ENCODE measurements at places on chromosomes 5 and 9.

DNA sequence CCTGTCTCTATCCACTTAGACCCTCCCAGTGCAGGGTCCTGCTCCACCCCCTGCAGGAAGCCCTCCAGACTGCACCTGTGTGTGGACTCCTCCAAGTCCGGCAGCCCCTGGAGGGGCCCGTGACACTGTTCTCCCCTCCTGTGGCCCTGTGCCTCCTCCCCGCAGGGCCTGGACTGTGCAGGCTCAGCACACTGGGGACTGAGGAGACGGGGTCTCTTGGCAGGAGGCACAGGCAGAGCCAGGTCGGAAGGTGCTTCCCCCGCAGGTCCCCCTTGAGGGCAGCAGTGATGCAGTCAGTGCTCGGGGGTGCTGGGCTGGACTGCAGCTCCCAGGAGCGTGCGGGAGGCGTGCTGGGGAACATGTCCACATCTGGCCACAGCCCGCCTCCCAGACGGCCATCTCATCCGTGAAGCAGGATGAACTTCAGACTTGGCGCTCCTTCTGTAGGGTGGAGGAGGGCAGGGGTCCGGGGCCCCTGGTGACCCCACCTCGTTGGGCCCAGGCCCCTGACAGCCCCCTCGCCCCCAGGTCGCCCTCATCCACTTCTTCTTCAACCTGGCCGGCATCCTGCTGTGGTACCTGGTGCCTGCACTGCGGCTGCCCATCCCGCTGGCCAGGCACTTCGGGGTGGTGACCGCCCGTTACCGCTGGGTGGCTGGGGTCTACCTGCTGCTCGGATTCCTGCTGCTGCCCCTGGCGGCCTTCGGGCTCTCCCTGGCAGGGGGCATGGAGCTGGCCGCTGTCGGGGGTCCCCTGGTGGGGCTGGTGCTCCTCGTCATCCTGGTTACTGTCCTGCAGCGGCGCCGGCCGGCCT, 4.9 kb downstream of the SLC34A3 start:
- no peak for DNase-seq

DNA sequence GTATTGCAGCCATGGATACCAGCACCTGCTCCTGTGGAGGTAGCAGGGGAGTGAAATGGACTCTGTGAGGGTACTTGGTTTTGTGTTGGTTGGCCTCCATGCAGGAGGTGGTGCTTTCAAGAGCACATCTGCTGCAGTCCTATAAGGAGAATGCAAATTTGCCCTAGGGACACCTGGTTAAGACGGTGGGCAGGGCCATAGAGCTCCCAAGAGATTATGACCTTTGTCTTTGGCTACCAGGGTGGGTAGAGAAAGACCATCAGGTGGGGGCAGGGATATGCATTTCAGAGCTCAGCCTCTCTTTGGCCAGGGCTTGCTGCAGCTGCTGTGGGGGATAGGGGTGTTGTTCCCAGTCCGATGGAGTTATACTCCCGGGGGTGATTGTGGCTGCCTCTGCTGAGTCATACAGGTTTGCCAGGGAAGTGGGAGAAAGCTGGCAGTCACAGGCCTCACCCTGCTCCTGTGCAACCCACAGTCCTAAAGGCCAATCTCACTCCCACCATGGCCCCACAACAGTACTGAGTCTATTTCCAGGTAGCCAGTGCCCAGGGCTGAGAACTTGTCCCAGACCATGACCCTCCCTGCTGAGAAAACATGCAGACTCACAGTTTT, 14.0 kb upstream of the PDLIM4 start:
- no peak for DNase-seq

GRCh38 chr5:134609232-134609851, 23.3 kb downstream of the SAR1B start:
- no peak for DNase-seq

- no peak for DNase-seq
These were observed 41.5 kb downstream of the FBXO4 start for GRCh38 chr5:41966401-41967105.

DNA sequence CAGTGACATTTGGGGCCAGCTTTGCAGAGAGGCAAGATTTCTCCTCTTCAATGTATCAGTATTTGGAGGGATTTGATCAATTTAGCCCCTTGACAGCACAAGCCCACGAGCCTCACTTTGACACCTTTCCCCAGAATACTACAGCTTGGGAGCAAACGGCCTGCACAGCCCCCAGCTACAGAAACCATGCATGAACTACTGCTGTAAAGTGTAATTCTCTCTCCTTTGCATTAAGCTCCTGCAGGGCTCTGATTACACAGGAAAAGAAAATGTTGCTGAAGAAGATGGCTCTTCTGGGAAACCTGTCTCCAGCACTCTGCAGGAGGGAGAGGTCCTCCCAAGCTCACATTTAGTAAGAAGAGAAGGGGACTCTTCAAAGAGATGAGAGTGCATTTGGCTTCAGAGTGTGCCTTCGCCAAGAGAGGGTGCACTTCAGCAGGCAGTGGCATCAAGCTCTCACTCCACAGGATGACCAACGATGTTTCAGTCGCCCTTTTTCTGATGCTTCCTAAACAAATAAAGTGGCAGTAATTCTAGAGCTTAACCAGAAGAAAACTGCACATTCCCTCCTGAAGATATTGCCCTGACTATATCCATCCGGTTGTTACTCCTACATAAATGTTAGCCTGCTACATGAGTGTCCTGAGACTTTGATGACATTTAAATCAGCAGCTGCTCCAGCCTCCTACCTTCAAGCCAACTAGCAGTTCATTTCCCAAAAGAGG, 272.2 kb downstream of the AUH start:
- no peak for DNase-seq

- DNase-seq: no peak
These were observed 92.7 kb upstream of the NEURL1B start for GRCh38 chr5:172548311-172548731.

DNA sequence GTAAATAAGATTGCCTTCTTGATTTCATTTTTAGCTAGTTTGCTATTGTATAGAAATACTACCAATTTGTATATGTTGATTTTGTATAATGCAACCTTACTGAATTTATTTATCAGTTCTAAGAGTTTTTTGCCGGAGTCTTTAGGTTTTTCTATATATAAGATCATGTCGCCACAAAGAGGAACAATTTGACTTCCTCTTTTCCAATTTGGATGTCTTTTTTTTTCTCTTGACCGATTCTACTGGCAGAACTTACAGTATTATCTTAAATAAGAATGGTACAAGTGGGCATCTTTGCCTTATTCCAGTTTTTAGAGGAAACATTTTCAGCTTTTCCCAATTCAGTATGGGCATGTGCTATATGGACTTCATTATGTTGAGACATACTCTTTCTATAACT, 624.7 kb upstream of the ACO1 start:
- DNase-seq: no peak
